Activated CD8-positive, alpha-beta memory T cell treated with anti-CD3 and anti-CD28 coated beads, Interleukin-2, amount 10 ng/mL, durations not matched to agents 7 days and 5 days (primary cell): ENCODE measurements at places on chromosomes 3 and 15. TPM values are rescaled to one million over a fixed set of nuclear protein-coding genes. Genes with fewer than 3 reads are reported as not detected.

DNA sequence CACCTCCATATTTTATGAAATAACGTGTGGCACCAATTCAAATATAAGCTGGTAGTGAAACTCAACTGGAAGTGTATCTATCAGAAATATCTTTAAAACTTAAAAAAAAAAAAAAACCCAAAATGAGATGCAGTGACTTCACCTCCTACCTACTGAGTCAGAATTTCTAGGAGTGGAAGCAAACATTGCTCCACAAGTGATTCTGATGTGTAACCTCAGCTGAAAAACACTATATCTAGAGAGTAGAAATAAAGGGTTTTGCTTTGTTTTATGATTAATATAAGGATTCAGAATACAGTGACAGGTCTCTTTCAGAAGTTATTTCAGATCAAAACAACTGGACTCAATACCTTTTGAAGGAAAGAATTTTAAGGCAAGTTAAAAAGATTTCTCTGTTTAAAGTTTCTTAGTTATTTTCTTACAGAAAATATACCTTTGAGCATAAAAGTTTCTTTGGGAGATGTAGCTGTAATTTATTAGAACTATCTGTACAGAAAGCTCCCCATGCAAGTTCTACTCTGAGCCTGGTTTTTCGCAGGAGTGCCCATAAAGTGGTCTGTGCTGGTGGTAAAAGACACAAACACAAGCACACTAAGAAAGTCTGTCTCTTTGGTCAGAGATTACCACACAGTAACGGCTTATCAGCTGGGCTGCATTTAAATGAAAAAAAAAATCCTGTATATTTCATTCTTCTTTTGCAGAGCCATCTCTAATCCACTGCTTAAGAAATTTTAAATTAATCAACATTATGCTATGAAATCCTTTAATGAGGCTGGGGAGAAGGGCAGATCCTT is 59.9 kb upstream of the PPIB start:
- peaks cover 28% of the 10 kb centered on the region for H3K36me3 ChIP-seq
- no peak overlapping the region for H3K27ac ChIP-seq
- H3K4me3 ChIP-seq: no peak overlapping the region
- H3K27me3 ChIP-seq: no peaks in the 10 kb centered on the region
- no peak for DNase-seq

- H3K4me1 ChIP-seq: no peaks in the 10 kb centered on the region
- no peak overlapping the region for H3K27ac ChIP-seq
- no peaks in the 10 kb centered on the region for H3K27me3 ChIP-seq
- no peak for DNase-seq
Measured at GRCh38 chr15:27595211-27595610, 503.9 kb downstream of the OCA2 start.

- H3K27me3 ChIP-seq: no peaks in the 10 kb centered on the region
- no peak overlapping the region for H3K4me3 ChIP-seq
- no peaks in the 10 kb centered on the region for H3K36me3 ChIP-seq
- H3K4me1 ChIP-seq: no peaks in the 10 kb centered on the region
- no peak for DNase-seq
- H3K27ac ChIP-seq: no peak overlapping the region
Measured at GRCh38 chr3:104988496-104988895, 378.2 kb upstream of the ALCAM start.

GRCh38 chr15:74400313-74400860 is 32.9 kb upstream of the CYP11A1 start:
- peak overlapping the region; percentile 90 for H3K27ac ChIP-seq
- peak; percentile 84 for DNase-seq
- H3K4me3 ChIP-seq: peak overlapping the region; percentile 59
- H3K27me3 ChIP-seq: no peaks in the 10 kb centered on the region

DNA sequence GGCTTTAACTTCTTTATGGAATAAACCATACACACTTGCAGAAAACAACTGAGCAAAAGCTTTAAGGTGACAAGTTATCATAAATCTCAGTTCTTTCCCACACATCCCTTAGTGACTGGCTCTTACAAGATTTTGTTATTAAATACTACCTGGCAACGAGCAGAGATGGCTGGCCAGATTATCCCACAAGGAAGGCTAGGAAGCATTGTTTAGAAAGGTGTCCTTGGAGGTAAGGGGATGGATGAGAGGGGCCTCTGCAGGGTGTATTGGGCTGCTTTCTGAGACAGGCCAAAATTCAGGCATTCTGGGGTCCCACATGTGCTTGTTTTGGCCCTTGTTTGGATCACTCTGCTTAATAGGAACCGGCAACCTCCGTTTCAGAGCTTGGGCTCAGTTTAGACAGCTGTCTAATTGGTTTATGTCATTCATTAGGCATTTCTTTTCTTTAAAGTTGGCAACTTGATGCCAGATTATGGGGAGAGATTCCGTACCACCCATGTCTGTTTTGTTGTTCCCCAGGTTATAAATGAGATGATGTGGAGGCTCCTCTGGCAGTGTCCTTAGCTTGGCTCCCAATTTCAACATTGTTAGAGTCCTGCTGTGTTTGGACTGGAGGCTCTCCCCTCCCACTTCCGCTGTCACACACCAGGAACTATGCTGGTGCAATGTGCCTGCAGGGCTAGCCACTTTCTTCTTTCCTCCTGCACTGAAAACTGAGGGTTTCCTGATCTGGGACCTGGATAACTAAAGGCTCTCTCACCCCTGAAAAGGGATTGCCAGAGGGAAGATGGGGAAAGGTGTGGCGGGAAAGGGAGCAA is 121.1 kb downstream of the TPRG1 start:
- peaks cover 4% of the 10 kb centered on the region for H3K36me3 ChIP-seq
- no peak overlapping the region for H3K27ac ChIP-seq
- no peak for DNase-seq
- H3K4me3 ChIP-seq: no peak overlapping the region
- H3K4me1 ChIP-seq: peaks cover 14% of the 10 kb centered on the region
- no peaks in the 10 kb centered on the region for H3K27me3 ChIP-seq

GRCh38 chr3:137116619-137117018 is 158.8 kb downstream of the IL20RB start:
- no peak overlapping the region for H3K4me3 ChIP-seq
- peaks cover 25% of the 10 kb centered on the region for H3K27me3 ChIP-seq
- H3K27ac ChIP-seq: no peak overlapping the region
- no peaks in the 10 kb centered on the region for H3K4me1 ChIP-seq
- H3K36me3 ChIP-seq: no peaks in the 10 kb centered on the region

DNA sequence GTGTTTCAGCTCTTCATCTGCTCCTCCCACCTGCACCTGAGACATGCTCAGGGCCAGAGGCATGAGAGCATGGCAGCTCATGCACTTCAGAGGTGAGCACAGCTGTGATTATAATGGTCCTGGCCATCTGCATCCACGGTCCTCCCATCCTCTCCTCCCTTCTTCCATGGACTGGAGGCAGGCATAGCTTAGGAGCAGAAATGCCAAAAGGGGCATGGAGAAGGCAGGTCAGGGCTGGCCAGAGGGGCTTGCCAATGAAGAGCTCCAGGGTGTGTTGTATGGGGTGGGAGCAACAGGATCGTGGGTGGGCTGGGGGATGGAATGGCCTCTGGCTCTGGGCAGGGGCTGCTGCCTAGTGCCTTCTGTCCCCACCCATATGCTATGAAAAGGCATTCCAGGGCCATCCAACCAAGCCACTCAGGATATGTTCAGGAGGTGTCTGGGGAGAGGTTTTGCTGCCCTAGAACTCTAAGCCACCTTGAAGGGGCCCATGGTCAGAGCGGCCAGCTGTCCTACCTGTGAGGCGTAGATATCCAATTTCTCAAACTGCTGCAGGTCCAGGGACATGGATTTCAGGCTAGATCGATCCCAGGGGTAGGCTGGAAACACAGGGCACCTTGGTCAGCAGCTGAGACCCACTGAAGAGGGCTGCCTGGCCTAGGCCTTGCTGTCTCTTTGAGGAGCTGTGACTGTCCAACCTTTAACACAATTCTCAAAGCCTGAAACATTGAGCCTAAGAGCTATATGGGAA is 26.1 kb downstream of the KY start:
- no peaks in the 10 kb centered on the region for H3K36me3 ChIP-seq
- H3K27me3 ChIP-seq: no peaks in the 10 kb centered on the region
- no peak overlapping the region for H3K4me3 ChIP-seq
- H3K4me1 ChIP-seq: peaks cover 6% of the 10 kb centered on the region
- no peak overlapping the region for H3K27ac ChIP-seq

GRCh38 chr15:64754663-64755426 is 20.5 kb downstream of the RBPMS2 start:
- no peak overlapping the region for H3K27ac ChIP-seq
- no peak for DNase-seq
- H3K36me3 ChIP-seq: no peaks in the 10 kb centered on the region

GRCh38 chr15:69074843-69075224 is 60.3 kb downstream of the NOX5 start:
- no peak overlapping the region for H3K27ac ChIP-seq
- H3K27me3 ChIP-seq: peaks cover 58% of the 10 kb centered on the region
- peaks cover 11% of the 10 kb centered on the region for H3K4me1 ChIP-seq
- no peaks in the 10 kb centered on the region for H3K36me3 ChIP-seq

DNA sequence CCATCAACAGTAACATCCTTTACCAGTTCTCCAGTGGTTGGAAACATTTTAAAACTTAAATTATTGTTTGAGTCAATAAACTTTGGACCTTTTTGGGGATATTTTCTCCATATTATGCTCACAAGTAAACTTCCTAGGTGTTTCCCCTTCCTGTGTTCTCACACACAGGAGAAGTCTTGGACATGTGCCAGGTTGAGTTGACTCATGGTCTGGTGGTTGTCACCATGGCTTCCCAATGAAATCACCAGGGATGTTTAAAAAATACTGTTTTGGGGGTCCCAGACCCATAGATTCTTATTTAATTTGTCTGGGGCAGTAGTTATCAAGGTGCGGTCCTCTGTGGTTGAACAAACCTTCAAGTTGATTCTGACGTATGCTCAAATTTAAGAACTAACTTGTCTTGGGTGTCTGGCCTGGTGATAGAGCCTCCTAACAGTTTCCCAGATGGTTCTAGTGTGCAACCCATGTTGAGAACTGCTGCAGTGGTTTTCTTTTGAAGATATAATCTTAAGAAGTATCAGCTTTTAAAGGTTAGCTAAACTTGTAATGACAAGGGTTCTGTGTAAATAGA is 291.8 kb downstream of the EDEM1 start:
- no peak overlapping the region for H3K4me3 ChIP-seq
- no peaks in the 10 kb centered on the region for H3K4me1 ChIP-seq
- H3K27ac ChIP-seq: no peak overlapping the region
- no peaks in the 10 kb centered on the region for H3K27me3 ChIP-seq
- no peak for DNase-seq

DNA sequence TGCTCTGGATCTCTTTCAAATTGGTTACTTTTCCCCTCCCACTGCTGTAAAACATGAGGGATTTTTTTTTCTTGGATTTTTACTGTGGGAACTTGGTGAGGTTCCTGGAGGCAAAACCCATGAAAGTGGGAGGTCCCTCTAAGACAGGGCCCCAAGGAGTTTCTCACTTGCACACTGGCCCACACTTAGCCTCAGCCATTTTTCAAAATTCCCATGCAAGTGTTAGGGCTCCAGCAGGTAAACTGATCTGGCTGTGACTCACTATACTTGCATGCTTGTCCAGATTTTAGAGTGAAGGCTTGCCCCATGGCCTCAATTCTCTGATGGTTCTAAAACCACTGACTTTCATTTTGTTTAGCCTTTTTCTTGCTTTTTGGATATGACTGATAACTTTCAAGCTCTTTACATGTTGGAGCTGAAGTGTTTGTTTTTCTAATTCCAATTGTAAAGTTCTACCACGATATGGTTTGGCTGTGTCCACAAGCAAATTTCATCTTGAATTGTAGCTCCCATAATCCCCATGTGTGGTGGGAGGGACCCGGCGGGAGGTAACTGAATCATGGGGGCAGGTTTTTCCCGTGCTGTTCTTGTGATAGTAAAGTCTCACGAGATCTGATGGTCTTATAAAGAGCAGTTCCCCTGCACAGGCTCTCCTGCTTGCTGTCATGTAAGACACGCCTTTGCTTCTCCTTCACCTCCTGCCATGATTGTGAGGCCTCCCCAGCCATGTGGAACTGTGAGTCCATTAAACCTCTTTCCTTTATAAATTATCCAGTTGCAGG is 37.7 kb downstream of the MCCC1 start:
- H3K27ac ChIP-seq: no peak overlapping the region
- no peaks in the 10 kb centered on the region for H3K27me3 ChIP-seq
- no peak for DNase-seq
- no peak overlapping the region for H3K4me3 ChIP-seq
- H3K4me1 ChIP-seq: no peaks in the 10 kb centered on the region

DNA sequence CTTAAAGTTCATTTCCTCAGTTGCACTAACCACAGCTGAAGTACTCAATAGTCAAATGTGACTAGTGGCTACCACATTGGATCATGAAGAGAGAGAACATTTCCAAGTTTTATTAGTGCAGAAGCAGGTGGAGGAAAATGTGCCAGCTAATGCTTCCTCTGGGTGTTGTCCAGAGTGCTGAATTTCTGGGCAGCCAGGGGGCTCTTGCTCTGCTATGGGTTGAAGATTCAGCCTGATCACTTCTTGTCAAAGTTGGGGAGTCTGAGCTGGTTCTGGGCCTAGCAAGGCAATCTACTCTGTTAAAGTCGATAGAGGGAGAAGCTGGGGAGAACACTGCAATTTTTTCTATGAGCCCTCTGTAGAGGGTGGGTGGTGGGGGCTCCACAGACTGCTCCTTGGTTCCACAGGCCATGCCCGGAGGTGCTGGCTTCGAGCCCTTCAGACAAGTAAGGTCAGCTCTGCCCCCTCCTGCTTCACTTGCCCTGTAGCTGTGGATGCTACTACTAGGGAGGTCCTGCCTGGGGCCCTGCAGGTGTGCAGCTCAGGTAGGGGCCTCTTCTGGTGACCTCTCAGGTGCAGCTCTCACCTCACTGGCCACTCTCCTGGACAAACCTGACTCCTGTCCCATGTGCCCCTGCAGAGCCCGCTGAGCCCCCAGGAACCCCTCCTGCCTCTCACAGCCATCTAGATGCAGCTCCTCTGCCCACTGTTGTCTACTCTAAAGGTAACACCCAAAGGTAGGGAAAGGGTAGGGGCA is 8.2 kb downstream of the ALG3 start:
- no peak overlapping the region for H3K4me3 ChIP-seq
- no peak for DNase-seq
- H3K36me3 ChIP-seq: peaks cover 10% of the 10 kb centered on the region
- H3K27me3 ChIP-seq: no peaks in the 10 kb centered on the region
- H3K4me1 ChIP-seq: no peaks in the 10 kb centered on the region

- DNase-seq: no peak
- no peaks in the 10 kb centered on the region for H3K36me3 ChIP-seq
- no peaks in the 10 kb centered on the region for H3K4me1 ChIP-seq
- no peak overlapping the region for H3K4me3 ChIP-seq
Measured at GRCh38 chr3:78368636-78369345, 1328.9 kb downstream of the ROBO2 start.

GRCh38 chr3:79598594-79598993 is 169.2 kb downstream of the ROBO1 start:
- H3K36me3 ChIP-seq: no peaks in the 10 kb centered on the region
- H3K4me3 ChIP-seq: no peak overlapping the region
- no peak overlapping the region for H3K27ac ChIP-seq
- H3K27me3 ChIP-seq: no peaks in the 10 kb centered on the region

Gene ABHD17C
- total RNA-seq: 1.5 TPM

Gene CYP19A1
- total RNA-seq: 1.0 TPM

Gene TRIM42
- not detected for total RNA-seq

Gene GOLGA8S
- 0.49 TPM for total RNA-seq

Gene GOLGA8M
- total RNA-seq: 4.4 TPM

Gene EPHB1
- total RNA-seq: 0.35 TPM

Gene PLS1
- total RNA-seq: 4.2 TPM

Gene CHCHD4
- total RNA-seq: 19.7 TPM

Gene CDAN1
- 39.2 TPM for total RNA-seq

Gene GNAT1
- total RNA-seq: not detected

Gene TM6SF1
- total RNA-seq: 22.4 TPM
